Ascending aorta (tissue), 2 donors: ENCODE measurements at places on chromosomes 3 and 15. TPM values are rescaled to one million over a fixed set of nuclear protein-coding genes. Genes with fewer than 3 reads are reported as not detected.

Gene CSPG4
- 258 TPM for total RNA-seq

Gene NOX5
- total RNA-seq, result 0.53 TPM

Gene PGBD4
- total RNA-seq, result 3.5 TPM

- no peak for DNase-seq
- H3K36me3 ChIP-seq, result no peaks in the 10 kb centered on the region
- no peaks in the 10 kb centered on the region for H3K4me1 ChIP-seq
- H3K27ac ChIP-seq, result no peak overlapping the region
Observed at GRCh38 chr3:180295811-180296210, 259.1 kb upstream of the PEX5L start.
